Stimulated activated CD8-positive, alpha-beta memory T cell treated with anti-CD3 and anti-CD28 coated beads, Interleukin-4, amount 100 ng/mL, for 1 hour (primary cell): ENCODE measurements at places on chromosomes 11 and 22.

DNA sequence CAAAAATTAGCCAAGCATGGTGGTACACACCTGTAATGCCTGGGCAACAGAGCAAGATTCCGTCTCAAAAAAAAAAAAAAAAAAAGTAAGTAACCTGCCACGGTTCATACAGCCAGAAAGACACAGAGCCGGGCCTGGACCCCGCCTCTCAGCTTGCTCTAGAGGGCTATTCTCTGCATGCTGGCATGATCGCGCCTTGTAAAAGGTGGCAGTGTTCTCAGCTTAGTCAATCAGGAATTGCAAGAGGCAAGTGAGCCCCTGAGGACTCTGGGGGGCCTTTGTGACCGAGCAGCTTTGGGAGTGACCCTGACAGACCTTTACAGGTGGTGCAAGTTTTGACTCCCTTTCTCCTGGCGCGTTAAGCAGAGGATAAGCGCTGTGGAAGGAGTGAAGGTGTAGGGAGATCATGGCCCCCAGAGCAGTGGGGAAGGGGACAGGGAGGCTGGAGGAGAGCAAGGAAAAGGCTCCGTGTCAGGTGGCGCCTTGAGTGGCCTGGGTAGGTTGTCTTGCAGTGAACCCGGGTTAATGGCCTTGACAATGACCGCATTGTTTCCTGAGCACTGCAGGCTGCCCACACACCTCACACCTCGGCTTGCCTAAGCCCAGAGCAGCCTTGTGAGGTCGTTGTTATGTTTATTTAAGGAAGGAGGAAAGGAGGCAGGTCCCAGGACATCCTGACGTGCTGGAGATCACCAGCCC lies 48.9 kb downstream of the CDPF1 start:
- no peak for DNase-seq

DNA sequence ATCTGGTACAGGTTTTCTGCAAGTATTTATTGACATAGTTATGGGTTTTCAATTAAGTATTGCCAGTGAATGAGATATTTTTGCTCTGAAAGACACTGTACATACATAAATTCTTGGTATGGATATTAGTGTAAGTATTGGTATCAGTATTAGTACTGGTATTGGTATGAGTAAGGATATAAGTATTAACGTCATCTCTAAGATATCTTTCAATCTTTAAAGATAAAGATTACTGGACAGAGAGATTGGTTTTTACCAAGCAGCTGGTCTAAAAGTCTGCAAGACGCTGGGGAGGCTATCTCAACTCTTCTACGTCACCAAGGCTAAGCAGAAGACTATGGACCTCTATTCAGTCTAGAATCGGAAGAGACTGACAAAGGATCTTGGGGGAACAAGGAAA lies 234.5 kb downstream of the NXPE2 start:
- DNase-seq = no peak

DNA sequence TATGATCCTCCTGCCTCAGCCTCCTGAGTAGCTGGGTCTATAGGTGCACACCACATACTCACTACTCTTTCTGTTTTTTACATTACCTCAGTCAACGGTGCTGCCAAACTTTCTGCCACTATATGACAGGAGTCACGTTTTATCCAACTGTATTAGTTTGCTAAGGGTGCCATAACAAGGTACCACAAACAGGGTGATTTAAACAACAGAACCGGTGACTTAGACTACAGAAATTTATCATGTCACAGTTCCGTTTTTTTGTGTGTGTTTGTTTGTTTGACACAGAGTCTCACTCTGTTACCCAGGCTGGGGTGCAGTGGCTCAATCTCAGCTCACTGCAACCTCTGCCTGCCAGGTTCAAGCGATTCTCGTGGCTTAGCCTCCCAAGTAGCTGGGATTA lies 6.3 kb upstream of the SWAP70 start:
- no peak for DNase-seq

- DNase-seq = no peak
These were observed 478.3 kb downstream of the KCNA4 start for GRCh38 chr11:29538339-29539036.

GRCh38 chr11:1333091-1333772 lies 23.8 kb upstream of the TOLLIP start:
- DNase-seq = no peak

GRCh38 chr22:38302906-38303305 lies 14.3 kb downstream of the CSNK1E start:
- no peak for DNase-seq

DNA sequence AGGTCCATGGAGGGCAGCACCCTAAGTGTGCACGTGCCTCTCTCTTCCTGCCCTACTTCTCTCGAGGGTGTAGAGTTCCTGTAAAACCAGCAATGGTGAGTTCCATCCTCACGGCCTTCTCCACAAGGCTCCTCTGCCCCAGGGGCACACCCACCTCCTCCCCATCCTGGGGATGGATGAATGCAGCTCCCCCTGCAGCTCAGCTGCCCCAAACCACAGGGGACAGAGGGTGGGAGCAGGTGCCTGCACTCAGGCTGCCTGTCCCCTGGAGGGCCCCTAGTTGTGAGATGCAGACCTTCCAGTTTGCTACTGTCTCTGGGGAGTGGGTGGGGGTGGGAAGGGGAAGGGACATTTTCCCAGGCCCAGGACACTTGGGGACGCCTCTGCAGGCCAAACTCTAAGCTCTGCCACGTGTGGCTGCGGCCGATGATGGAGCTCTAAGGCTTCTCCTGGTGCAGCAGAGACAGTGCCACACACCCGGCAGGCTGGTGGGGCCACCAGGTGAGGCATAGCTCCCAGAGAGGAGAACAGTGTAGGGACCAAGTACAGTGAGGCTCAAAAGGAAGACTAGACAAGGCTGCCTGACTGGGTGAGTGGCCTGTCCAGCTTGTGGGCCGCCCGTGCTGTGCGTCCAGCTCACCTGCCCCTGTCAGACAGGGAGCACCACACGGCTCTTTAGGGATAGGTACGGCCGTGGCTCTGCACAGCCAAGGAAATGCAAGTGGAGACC lies 540.9 kb downstream of the TBC1D22A start:
- DNase-seq = no peak

GRCh38 chr22:42905217-42905616 lies 48.1 kb upstream of the ARFGAP3 start:
- DNase-seq = no peak

- DNase-seq = no peak
These were observed 1.8 kb downstream of the GALR3 start for GRCh38 chr22:37824674-37825641.

GRCh38 chr22:50315289-50316113 lies 8.1 kb upstream of the PLXNB2 start:
- no peak for DNase-seq

- DNase-seq = no peak
These were observed 13.2 kb upstream of the USP18 start for GRCh38 chr22:18136563-18137320.

- no peak for DNase-seq
These were observed 499.4 kb downstream of the FAM181B start for GRCh38 chr11:82234256-82234655.

DNA sequence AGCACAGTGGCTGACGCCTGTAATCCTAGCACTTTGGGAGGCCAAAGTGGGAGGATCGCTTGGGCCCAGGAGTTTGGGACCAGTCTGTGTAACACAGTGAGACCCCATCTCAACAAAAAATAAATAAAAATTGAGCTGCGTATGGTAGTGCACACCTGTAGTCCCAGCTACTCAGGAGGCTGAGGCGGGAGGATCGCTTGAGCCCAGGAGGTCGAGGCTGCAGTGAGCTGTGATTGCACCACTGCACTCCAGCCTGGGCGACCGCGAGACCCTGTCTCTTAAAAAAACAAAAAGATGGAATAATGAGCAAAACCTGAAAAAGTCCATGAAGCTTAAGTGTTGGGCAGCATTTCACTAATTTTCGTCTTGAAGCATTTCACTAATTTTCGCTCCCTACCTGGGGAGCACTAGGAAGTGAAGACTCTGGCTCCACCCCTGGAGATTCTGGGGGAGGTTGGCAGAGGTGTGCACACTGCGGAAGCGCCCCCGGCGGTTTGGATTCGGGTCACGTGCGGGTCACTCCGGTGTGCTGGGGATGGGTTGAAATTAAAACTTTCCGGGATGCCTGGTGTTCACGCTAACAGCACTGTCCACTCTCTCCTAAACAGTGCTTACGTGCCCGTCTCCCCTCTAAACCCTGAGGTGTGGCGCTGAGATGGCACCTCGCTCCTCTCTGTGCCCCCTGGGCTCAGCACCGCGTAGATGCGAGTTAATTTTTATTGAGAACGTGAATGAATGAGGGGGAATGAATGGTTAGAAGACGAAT lies 906 bp upstream of the NAA40 start:
- DNase-seq = no peak

- DNase-seq = no peak
These were observed 23.4 kb downstream of the SYT9 start for GRCh38 chr11:7275133-7275532.

- no peak for DNase-seq
These were observed 147.5 kb downstream of the CRYBB2 start for GRCh38 chr22:25366876-25367466.

DNA sequence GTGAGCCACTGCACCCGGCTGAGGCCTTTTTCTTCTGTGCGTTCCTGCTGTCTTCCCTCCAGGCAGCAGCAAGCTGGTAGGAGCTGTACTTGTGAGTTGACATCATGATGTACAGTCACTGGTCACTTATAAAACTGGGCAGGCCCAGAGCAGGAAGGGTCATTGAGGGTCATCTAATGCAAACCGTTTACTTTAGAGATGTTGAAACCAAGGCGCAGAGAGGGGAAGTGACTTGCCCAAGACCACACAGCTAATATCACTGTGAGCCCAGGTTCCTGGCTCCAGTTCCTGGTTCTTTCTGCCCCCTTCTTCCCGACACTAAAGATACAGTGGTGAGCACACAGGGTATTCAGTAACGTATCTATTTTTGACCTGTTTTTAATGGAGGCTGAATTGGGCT lies 27.3 kb downstream of the PTPRJ start:
- DNase-seq = no peak

GRCh38 chr11:84687433-84687832 lies 939.7 kb downstream of the DLG2 start:
- DNase-seq = no peak

GRCh38 chr11:18259259-18259658 lies 6.8 kb upstream of the SAA1 start:
- DNase-seq = no peak

- DNase-seq = no peak
These were observed 8.5 kb downstream of the RNF141 start for GRCh38 chr11:10532526-10532925.

DNA sequence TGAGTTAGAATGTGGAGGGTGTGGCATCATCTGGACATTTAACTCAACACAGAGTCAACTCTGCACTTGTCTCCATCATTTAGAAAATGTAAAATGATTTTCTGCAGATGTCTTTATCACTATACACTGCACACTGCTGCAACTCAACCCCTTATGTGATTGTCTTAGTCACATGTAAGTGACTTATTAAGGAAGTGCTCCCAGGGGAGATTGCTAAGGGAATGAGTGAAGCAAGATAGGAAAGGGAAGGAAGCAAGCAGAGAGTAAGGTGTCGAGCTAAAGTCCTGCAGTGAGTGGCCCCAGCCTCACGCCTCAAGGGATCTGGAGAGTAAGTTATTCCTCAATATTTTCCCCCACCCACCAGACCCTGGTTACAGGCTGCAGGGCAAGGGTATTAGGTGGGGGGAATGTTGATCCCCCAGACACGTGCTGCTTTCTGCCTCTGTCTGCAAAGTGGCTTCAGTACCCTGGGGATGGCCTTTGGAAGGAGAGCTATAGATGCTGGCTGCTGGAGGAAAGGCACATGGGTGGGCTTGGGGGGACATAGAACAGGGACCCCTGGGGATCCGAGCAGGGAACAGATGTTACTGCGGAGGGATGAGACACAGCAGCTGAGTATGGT lies 7.2 kb upstream of the CBX6 start:
- no peak for DNase-seq

- no peak for DNase-seq
These were observed 799.3 kb downstream of the TBC1D22A start for GRCh38 chr22:47561766-47562165.

DNA sequence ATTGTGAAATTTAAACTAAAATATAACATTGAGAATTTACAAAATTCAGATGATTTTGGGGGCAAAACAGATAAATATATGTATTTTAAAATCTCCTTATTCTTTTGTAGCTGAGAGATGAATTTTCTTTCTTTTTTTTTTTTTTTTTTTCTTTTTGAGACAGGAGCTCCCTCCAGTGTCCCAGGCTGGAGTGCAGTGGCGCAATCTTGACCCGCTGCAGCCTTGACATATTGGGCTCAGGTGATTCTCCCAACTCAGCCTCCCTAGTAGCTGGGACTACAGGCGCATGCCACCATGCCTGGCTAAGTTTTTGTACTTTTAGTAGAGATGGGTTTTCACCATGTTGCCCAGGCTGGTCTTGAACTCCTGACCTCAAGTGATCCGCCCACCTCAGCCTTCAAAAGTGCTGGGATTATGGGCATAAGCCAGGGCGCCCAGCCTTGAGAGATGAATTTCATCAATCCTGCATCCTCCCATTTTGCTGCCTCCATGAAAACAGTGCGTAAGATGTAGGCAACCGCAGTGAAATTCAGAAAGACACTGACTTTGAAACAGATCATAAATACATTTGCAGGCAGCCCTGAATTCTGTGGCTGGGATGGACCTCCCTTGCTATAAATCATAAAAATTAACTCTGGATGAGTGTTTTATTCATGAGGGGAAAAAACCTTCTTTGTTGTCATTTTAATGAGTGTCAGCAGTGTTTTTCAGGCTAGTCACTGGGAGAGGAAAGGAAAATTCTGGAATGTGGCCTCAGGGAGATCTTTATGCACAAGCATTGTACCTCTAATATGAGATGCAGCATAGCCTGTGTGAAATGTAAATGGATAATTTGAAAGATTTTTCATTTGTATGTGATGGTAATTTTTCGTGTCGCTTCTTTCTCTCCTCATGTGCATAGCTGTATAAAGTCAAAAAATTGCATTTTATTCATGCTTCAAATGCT lies 14.4 kb downstream of the ELMOD1 start:
- no peak for DNase-seq

- no peak for DNase-seq
These were observed 35.2 kb downstream of the SOX6 start for GRCh38 chr11:16321148-16321547.

DNA sequence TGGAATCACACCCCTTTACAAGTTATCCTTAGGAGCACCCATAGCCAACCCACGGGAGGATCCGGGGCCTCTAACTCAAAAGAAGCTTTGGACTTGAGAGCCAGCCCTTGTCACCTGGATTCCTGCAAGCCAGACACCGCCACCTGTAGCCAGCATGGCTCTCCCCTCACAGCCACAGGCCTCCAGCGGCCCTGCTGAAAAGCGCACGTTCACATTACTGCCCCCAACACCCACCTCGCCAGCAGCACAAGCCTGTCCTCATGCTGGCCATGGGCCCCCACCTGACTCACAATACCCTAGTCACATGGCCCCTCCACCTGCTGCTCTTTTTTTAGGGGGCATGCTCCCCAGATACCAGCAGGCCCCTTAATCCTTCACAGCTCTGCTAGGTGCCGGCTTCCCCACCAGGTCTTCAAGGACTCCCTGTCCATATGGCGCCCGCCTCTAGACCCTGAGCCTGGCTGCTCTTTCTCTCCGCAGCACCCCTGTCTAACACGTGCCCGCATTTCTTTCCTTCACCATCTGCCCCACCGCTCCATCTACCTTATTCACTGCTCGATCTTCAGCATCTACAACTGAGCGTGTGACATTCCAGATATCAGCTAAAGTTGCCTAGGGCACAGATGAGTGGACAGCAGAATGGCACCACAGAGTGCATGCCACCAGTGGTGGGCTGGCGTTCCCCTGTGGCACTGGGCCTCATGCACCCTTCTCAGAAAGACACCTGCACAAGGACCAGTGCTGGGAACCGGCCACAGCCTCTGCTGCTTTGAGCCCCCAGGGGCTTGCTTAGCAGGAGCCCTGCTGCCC lies 6.6 kb downstream of the CARS1 start:
- DNase-seq = no peak
